ENCODE measurements at places on chromosomes 5 and 9.
A peak's percentile ranks its signal among the peaks of the same experiment; 100 is the strongest.

GRCh38 chr5:91591076-91591475 is 208.0 kb upstream of the ARRDC3 start:
- ATAC-seq = no peak

DNA sequence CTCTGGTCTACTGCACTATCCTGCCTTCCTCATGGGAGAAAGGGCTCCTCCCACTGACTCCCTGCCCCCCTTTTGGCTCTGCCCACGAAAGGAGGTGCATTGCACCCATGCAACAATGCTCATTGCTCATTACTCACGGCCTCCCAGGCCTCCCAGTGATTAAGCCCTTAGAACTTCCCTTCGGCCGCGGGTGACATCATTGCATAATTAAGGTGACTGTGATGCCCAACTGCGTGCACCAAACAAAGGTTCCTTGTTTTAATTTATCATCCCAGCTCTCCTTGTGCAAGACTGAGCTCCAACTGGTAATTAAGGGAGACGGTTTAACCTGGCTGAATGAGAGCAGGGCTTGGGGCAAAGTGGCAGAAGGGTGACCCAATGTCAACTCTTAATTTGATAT is 180.4 kb downstream of the GAS1 start:
- ATAC-seq = peak; percentile 98

- ATAC-seq = no peak
These were observed 160.8 kb downstream of the TSSK1B start for GRCh38 chr5:113273948-113274347.

- no peak for ATAC-seq
These were observed 550.3 kb upstream of the DMAC1 start for GRCh38 chr9:8349901-8350300.

DNA sequence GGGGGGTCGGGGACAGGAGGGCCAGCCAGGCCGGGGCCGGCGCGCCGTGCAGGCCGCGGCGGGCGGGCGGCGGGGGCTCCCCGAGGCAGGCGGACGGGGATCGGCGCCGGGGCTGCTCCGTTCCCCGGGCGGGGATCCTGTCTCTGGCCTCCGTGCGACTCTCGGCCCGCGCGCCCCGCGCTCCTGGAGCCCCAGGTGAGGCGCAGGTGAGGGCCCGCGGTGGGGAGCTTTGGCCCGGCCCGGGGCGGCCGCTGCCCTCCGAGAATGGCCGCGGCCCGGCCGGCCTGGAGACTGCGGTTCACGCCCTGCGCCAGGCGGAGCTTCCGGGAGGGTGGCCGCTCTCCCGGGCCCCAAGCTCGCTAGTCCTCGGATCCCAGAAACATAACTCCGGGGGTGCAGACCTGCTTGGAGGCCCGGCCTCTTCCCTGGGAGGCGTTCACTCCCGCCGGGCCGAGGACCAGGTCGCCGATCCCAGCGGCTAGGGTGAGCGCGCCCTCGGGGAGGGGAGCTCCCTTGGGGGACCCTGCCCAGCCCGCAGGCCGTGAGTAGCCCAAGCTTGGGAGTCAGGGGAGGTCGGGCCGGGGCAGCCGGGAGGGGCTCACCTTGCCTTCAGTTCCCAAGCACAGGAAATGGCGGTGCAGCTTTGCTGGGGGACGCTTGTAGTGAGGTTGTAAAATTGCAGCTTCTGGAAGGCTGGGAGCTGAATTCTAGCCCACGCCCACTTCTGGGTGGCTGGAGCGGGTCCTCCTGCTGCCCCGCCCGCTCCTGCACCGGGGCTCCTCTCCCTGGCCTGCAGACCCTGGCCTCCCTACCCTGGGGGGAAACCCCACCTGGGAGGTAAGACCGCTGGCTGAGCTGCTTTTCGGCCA is 723 bp downstream of the PPP1R26 start:
- ATAC-seq = peak; percentile 78

GRCh38 chr5:126182971-126183695 is 240.1 kb upstream of the GRAMD2B start:
- no peak for ATAC-seq

Data from motor neuron (in vitro differentiated cells).